ENCODE measurements at places on chromosomes 4 and X. TPM values are rescaled to one million over a fixed set of nuclear protein-coding genes. Genes with fewer than 3 reads are reported as not detected.

The AMMECR1 gene
- total RNA-seq: 10.4 TPM

The PNPLA4 gene
- total RNA-seq: 8.3 TPM

The EGFL6 gene
- total RNA-seq: not detected

The CT47B1 gene
- total RNA-seq: not detected

The HSD17B13 gene
- total RNA-seq: not detected

DNA sequence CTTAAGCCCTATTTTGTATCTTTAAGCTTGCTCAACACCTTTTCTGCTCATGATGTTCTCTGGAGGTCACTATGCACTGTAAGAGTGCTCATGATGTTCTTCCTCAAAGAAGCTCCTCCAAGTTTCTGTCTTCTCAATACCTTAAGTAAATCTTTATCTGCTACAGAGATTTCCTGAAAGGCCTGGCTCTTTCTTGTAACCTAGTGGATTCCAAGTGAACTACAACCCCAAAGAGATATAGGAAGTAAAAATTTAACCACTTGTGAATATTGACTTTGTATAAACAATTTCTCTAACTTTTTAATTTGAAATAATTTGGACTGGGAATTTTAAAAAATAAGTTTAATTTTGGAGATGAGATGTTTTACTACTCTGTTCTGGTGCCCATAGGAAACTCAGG lies 39.3 kb upstream of the XK start:
- H3K36me3 ChIP-seq: no peaks in the 10 kb centered on the region
- H3K27me3 ChIP-seq: no peaks in the 10 kb centered on the region
- no peak overlapping the region for H3K27ac ChIP-seq
- H3K4me3 ChIP-seq: no peak overlapping the region
- no peaks in the 10 kb centered on the region for H3K4me1 ChIP-seq

DNA sequence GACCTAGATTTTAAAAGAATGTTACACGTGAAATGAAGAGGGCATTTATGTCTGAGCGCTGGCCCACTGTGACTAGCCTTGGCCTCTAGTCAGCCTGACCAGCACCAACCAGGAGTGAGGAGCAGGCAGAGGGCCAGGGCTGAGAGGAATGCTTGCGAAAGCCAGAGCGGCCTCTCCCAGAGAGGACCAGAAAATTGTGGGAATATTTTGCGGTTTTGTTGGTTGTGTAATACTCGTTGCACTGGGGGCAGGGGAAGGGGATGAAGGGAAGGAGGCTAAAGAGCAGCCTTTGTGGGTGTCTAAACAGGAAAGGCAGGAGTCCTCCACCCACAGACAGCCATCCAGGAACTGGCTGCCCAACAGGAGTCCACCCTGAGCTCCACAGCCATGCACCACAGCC lies 3.8 kb downstream of the GABRE start:
- H3K36me3 ChIP-seq: peaks cover 8% of the 10 kb centered on the region
- peaks cover 15% of the 10 kb centered on the region for H3K4me1 ChIP-seq
- peak overlapping the region; percentile 52 for H3K4me3 ChIP-seq
- peak overlapping the region; percentile 62 for H3K27ac ChIP-seq
- peak; percentile 91 for DNase-seq
- H3K27me3 ChIP-seq: no peaks in the 10 kb centered on the region

DNA sequence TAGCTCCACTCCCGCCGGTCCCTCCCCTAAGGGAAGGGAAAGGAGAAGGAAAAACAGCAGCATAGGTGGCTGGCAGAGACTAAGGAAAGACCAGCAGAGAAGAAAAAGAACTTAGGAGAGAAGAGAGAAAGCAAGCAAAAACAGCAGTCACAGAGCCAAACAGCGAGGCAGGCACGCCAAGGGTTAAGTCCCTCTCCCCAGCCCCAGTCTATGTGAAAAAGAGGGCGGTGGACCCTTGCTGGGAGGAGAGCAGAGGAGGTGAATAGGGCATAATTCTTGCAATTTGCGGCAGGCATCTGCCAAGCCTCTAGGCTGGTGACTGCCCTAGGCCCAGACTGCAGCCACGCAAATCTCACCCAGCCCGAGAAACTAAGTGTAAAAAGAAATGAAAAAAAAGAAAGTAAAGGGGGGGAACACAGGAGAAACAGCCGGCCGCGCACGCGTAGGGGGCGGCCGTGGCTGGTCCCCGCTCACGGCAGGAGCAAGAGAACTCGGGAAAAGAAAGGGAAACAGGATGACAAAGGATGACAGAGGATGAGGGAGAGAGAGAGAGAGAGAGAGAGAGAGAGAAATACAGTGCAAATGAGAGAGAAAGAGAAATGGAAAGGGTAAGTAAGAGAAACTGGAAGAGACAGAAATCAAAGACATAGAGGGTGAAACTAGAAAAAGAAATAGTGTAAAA lies 48.6 kb downstream of the MAGEA9 start:
- H3K27me3 ChIP-seq: peaks cover 4% of the 10 kb centered on the region
- DNase-seq: peak; percentile 1
- H3K27ac ChIP-seq: peak overlapping the region; percentile 88
- H3K36me3 ChIP-seq: no peaks in the 10 kb centered on the region
- peak overlapping the region; percentile 91 for H3K4me3 ChIP-seq

- peak; percentile 41 for DNase-seq
- no peaks in the 10 kb centered on the region for H3K27me3 ChIP-seq
- no peak overlapping the region for H3K4me3 ChIP-seq
- no peaks in the 10 kb centered on the region for H3K4me1 ChIP-seq
- H3K27ac ChIP-seq: no peak overlapping the region
Measured at GRCh38 chr4:186201535-186202230, 10.3 kb downstream of the CYP4V2 start.

DNA sequence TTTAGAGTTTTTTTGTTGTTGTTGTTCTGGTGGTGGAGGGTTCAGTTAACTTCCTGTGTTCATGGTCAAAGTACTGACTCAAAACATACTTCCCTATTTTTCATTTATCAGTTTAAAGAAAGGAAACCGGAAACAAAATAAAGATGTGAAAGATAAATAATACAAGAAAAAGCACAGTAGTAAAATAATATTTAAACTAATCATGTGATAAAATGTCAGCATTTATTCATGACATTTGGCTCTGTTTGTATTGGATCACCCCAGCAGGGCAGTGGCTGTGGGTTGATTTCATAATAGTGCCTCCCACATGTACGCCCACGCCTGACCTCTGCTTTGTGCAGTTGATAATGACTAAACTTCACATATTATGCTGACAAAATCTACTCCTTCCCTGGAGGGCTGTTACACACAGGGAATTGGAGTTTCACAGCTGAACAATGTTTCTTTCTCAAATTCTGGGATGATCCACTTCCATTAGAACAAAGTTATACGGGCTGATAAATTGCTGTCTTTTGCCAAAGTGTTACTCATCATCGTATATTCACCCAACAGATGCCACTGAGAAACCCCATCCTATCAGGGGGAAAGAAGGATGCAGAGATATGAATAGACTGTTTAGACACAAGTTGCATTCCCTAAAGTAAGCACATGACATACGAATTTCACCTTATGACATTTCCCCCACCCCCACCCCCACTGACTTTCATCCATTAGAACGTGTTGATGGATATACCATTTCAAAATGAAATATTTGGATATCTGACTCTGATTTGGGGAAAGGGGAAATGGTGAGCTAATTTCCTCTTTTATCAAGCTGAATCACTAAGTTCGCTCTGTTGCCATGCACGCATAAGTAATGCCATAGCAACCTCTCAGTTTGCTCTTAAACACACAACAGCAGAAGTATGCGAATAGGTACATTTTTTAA lies 48.3 kb downstream of the AMELX start:
- no peaks in the 10 kb centered on the region for H3K36me3 ChIP-seq
- H3K27ac ChIP-seq: peak overlapping the region; percentile 89
- H3K4me3 ChIP-seq: peak overlapping the region; percentile 64
- H3K4me1 ChIP-seq: peaks cover 18% of the 10 kb centered on the region

DNA sequence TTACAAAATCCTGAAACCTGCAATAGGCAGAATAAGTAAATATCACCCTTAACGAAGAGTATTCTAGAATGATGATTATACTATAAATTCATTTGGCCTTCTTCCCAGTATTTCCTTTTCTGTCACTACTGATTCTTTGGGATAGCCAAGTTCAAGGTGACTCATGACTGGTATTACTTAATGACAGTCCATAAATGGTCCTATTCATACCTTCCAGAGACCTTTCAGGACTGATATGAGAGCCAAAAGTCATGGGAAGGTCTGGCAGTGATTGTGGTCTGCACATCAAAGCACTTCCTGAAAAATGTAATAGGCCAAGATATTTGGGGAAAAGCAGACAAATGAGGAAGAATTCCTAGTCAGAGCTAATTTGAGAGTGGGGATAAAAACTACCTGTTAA lies 239.6 kb upstream of the FAM47A start:
- peaks cover 5% of the 10 kb centered on the region for H3K4me1 ChIP-seq
- no peaks in the 10 kb centered on the region for H3K27me3 ChIP-seq
- no peak overlapping the region for H3K4me3 ChIP-seq

DNA sequence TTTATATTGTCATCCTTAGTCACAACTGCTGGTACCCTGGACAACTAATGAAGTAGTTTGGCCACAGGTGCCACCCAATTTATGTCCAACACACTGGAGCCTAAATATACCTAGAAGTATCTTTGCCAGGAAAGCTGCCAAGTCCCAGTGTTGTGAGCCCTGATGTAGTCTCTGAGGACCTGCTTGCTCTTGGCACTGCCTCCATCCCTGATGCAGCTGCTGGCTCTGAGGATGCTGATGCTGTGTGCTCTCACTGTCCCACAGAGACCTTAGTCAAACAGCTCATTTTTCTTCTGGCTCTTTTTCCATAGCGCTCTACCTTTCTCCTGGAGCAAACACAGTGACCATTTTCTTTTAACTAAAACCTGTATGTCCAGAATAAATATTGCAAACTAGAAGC lies 1535.4 kb upstream of the ADGRL3 start:
- no peak overlapping the region for H3K27ac ChIP-seq
- no peak for DNase-seq
- H3K36me3 ChIP-seq: no peaks in the 10 kb centered on the region
- H3K27me3 ChIP-seq: no peaks in the 10 kb centered on the region

- no peak overlapping the region for H3K27ac ChIP-seq
- H3K4me1 ChIP-seq: peaks cover 11% of the 10 kb centered on the region
- H3K4me3 ChIP-seq: no peak overlapping the region
Measured at GRCh38 chrX:56802921-56803849, 74.1 kb downstream of the NBDY start.

- H3K27me3 ChIP-seq: no peaks in the 10 kb centered on the region
- H3K27ac ChIP-seq: peak overlapping the region; percentile 89
- H3K4me1 ChIP-seq: peaks cover 70% of the 10 kb centered on the region
- H3K4me3 ChIP-seq: peak overlapping the region; percentile 64
- DNase-seq: peak; percentile 92
Measured at GRCh38 chr4:122666527-122667245, 45.8 kb upstream of the IL21 start.

- peak overlapping the region; percentile 49 for H3K27ac ChIP-seq
- no peaks in the 10 kb centered on the region for H3K36me3 ChIP-seq
- peaks cover 17% of the 10 kb centered on the region for H3K4me1 ChIP-seq
- H3K4me3 ChIP-seq: no peak overlapping the region
- DNase-seq: peak; percentile 41
Measured at GRCh38 chrX:134520860-134521390, 61.0 kb downstream of the HPRT1 start.

- no peaks in the 10 kb centered on the region for H3K4me1 ChIP-seq
- H3K36me3 ChIP-seq: no peaks in the 10 kb centered on the region
- no peak overlapping the region for H3K27ac ChIP-seq
- peaks cover 6% of the 10 kb centered on the region for H3K27me3 ChIP-seq
- DNase-seq: no peak
Measured at GRCh38 chr4:47672696-47673095, 165.2 kb downstream of the CORIN start.

GRCh38 chr4:101037938-101038413 lies 309.4 kb downstream of the PPP3CA start:
- H3K4me1 ChIP-seq: peaks cover 20% of the 10 kb centered on the region
- peak; percentile 23 for DNase-seq
- H3K4me3 ChIP-seq: no peak overlapping the region
- H3K27me3 ChIP-seq: no peaks in the 10 kb centered on the region
- no peak overlapping the region for H3K27ac ChIP-seq
